ENCODE measurements at places on chromosomes 6 and 20.

DNA sequence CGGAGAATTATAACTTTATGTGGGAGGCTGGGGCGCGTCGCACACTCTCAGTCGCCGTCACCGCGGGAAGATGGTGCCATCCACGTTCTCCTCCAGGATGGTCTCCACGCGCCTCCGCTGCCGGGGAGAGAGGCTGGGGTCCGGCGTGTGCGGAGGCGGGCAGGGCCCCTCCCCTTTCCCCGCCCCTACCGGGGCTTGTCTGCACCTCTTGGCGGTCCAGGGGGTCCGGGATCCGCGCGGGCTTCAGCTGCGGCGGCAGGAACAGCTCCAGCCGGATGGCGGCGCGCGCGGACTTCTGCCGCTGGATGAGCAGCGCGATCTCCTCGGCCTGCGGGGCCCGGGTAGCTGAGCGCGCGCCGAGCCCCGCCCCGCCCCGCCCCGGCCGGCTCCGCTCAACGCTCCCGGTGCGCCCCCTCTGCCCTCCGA, 807 bp downstream of the LKAAEAR1 start:
- peak; percentile 57 for DNase-seq

DNA sequence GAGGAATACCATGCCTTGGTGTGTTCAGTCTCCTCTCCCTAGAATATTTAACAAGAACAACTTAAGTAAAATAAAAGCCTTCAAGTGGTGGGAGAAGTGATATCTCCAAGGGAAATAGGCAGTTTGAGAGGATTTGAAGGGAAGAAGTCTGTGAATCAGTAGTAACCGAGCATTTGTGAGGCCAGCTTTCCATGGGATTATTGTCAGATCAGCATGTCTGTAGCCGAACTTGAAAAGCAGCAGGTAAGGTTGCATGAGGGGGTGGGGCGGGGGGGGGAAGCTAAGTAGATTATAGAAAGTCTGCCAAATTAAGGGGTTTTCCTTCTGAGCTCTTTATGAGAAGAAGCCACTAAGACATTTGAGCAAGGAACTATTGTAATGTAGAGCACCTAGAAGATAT, 92.6 kb downstream of the GRIK2 start:
- no peak for DNase-seq

- DNase-seq = peak; percentile 39
These were observed 80.7 kb upstream of the CCN6 start for GRCh38 chr6:111973118-111973761.

DNA sequence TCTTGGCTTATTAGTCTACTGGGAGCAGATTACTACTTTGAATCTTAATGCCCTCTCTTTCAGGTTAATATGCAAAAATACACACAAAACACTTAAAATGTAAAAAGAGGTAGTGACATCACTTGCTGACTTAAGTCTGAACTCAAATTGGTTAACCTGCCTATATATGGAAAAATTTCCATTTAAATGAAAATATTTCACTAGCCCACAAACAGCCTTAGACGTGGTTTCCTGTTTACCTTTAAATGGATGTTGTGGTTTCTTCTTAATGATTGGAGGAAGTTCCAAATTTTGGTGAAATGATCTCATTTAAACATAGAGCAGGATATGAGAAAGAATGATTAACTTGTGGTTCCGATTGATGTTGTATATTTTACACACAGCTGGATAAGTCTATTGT, 553.7 kb downstream of the CD109 start:
- no peak for DNase-seq

- no peak for DNase-seq
These were observed 119.3 kb downstream of the ASCC3 start for GRCh38 chr6:100761841-100762240.

- DNase-seq = no peak
These were observed 106.0 kb upstream of the CST7 start for GRCh38 chr20:24842918-24843715.

DNA sequence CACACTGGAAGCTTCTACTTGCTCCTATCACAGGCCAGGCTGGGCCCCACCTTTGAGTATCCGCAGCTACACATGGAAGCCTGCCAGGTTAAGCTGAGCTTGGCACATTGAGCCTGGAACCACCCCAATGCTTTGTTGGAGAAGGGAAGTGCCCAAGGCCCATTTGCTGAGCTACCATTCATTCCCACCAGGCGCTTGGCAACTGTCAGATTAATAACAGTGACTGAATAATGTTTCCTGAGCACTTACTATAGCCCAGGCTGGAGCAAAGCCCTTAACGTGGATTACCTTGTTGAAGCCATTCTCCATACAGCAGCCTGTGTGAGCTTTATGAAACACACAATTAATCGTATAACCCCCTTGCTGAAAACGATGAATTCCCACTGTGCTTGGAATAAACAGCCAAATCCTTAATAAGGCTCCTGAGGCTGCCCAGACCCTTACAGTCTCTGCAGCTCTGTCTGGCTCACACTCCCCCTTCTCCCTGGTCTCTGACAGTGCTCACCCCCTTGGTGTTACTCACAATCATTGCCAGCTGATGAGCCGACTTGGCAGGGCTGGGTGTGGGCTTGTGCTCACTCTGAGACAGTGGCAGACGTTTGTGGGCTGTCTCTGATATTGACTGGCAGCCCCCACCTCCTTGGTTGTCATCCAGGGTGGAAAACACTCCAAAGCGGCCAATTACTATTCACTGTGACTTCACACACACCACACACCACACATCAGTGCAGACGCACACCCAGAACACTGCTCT, 357.1 kb downstream of the MAFB start:
- no peak for DNase-seq

GRCh38 chr20:62685781-62686555, 22.7 kb upstream of the NTSR1 start:
- no peak for DNase-seq

DNA sequence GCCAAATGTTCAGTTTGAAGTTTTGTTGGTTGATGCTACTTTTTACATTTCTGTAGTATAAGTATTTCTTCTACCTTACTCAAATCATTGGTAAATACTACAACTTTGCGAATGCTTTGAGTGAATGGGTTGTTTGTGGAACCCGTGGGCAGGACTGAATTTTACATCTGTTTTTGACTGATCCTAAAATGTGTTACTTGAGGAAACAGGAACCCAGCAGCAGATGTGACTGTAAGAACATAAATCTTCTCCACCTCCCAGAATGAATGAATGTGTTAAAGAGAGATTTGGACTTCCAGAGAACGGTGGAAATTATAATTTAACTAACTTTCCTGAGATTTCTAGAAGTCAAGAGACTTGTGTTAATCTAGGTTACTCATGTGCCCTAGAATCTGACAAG, 728.5 kb upstream of the MARCKS start:
- no peak for DNase-seq

- no peak for DNase-seq
These were observed 4.3 kb upstream of the SERINC3 start for GRCh38 chr20:44526129-44526528.

DNA sequence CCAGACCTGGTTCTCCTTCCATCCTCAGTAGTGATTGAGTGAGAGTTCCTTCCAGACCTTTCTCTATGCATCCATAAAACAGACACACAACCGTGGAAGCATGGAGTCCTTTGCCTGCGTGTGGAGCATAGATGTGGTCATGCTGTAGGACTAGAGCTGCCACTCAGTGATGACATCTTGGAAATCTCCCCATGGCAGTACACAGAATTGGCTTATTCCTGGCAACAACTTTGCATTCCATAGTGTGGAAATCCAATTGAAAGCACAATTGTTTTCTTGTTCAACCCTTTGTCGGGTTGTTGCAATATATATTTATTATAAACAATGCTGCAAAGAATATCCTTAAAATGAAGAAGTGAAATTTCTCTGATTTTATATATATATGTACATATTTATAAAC, 547.8 kb downstream of the CDH26 start:
- DNase-seq = no peak

DNA sequence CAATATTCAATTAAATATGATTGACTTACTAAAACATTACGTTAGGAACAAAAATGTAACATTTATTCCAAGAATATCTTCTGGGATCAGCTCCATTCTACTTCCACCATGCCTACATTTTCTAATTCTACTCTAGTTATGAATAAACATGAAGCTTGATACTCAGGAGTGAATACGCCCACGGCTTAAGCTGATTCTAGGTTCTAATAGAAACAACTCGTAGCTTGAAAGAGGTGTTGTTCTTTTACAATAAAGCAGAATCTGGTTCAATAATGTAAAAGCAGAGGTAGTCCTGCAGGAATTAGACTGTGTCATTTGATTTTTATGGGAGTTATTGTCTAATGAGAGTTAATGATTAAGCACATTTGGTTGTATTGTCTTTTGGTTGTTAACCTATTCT, 107.3 kb upstream of the OLIG3 start:
- no peak for DNase-seq

DNA sequence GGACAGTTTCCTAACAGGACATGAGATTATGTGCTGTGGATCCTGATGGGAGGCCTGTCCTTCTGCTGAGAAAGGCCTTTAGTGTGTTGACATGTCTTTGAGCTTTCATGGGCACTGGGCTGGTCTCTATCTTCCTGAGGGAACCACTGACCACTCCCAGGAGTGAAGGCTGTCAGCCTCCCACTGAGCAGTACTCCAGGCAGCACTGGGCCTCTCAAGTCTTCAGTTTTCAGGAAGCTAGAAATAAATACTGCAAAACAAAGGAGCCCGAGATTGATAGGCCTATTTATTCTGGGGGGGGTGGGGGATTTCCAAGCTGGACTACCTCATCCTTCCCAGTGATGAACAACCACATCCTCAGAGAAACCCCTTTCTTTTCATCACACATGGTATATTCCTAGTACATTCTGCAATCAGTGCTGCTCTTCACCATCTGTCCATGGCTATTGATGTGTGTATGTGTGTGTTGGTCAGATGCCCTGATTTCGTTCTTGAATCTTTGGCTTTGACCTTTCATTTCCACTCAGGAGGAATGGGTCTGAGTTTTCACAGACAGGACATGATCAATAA, 180.9 kb upstream of the SPTLC3 start:
- DNase-seq = no peak

- DNase-seq = no peak
These were observed 24.6 kb upstream of the SYNE1 start for GRCh38 chr6:152661776-152662175.

- DNase-seq = no peak
These were observed 10.2 kb upstream of the RNF114 start for GRCh38 chr20:49925901-49926454.

DNA sequence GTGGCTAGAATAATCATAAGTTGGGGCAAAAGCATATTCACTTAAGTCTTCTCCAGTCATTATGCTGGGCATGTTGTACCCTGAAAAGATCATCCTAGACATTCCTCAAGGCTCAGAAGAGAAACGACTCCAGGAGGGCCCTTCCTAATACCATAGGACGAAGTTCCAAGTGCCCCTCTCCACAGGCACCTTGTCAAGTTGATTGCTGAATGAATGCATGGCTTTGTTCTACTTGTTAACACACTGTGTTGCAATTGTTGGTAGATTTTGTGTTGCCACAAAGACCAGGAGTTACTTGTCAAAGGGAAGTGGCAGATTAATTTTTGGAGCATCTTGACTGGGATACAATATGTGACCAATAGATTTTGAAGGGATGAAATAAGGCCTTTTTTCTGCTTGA, 194.3 kb upstream of the SMLR1 start:
- no peak for DNase-seq

GRCh38 chr20:44523746-44524145, 1.9 kb upstream of the SERINC3 start:
- DNase-seq = no peak

DNA sequence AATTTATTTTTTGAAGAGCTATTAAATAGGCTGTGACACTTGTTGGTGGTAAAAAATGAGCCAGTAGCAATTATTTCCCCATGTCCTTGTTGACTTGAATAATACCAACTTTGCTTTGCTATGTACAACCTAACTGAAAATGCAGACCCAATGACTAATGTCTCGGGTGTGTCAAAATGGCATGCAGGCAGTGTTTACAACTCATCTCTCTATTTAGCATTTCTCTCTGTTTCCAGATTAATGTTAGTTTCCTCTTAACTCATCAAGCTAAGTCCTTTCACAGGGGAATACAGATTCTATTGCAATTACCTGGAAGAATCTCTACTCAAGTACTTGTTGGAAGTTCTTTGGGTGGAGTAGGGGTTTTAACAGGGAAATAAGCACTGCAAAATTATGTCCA, 504.4 kb downstream of the BCKDHB start:
- no peak for DNase-seq

GRCh38 chr6:15950962-15951569, 177.8 kb upstream of the MYLIP start:
- no peak for DNase-seq
